ENCODE measurements at places on chromosomes 6 and 20. TPM values are rescaled to one million over a fixed set of nuclear protein-coding genes. Genes with fewer than 3 reads are reported as not detected.
A peak's percentile ranks its signal among the peaks of the same experiment; 100 is the strongest.

Gene C20orf204
- 0.59 TPM for total RNA-seq

Gene ZNF165
- 0.37 TPM for total RNA-seq

Gene MUC21
- not detected for total RNA-seq

Gene THBS2
- total RNA-seq = 0.16 TPM

Gene BMP6
- 0.05 TPM for total RNA-seq

Gene SLPI
- total RNA-seq = not detected

Gene SAMD3
- total RNA-seq = not detected

Gene UNC5CL
- total RNA-seq = 0.16 TPM

GRCh38 chr20:60806354-60806753 lies 445.7 kb upstream of the CDH4 start:
- DNase-seq = no peak

DNA sequence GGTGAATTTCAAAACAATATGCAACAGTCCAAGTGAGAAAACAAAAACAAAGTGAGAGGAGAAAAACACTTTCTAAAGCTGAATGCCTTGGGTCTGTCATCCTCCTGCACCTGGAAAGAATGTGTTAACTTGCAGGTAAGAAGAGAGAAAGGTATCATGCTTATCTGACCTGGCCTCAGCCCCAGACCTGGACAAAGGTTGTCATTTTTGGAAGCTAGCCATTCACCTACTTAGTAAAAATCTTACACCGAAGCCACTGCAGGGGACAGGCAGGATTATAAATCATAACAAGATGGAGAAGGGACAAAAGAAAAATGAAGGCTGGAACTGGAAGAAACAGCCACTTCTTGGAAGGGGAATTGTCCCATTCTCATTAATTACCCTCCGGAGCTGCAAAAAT lies 69.4 kb downstream of the GFOD1 start:
- DNase-seq = no peak

DNA sequence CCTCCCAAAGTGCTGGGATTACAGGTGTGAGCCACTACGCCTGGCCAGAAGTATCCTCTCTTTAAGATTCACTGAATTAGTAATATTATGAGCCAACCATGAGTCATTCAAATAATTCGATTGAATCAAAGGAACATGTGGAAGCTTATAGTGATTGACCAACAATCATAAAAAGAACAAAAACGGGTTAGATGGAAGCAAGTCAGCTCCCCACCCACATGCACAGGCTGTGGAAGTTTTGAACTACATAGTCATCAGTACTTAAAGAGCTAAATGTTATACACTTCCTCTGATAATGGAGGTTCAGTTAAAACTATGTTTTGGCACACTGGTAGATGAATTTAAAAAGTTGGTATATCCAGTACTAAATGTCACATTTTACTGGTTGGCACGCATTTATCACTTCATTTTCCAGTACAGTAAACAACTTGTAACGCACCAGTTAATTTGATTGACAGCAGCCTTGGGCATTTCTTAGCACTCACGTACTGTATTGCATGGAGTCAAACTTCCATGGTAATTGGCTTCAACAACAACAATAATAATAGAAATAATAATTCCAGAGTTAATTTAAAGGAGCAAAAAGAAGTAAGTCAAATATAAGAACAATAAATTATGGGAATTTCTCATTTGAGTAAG lies 1107.3 kb upstream of the MAP3K7 start:
- DNase-seq = no peak

DNA sequence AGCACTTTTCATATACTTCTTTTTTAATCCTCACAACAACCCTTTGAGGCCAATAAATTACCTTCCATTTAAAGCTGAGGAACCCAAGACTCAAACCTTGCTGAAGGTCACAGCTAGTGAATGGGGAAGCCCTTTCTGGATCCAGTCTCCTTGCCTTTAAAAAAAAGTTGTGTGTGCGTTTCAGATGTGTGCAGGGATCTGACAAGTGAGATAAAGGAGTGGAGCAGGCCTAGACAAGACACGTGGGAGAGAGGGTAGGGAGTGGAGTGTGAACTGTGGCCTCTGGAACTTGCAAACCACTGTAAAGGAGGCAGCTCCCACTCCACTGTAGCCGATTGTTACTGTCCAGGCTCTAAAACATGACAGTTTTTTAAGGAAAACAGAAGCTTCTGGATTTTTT lies 1.9 kb downstream of the KLHL32 start:
- no peak for DNase-seq

DNA sequence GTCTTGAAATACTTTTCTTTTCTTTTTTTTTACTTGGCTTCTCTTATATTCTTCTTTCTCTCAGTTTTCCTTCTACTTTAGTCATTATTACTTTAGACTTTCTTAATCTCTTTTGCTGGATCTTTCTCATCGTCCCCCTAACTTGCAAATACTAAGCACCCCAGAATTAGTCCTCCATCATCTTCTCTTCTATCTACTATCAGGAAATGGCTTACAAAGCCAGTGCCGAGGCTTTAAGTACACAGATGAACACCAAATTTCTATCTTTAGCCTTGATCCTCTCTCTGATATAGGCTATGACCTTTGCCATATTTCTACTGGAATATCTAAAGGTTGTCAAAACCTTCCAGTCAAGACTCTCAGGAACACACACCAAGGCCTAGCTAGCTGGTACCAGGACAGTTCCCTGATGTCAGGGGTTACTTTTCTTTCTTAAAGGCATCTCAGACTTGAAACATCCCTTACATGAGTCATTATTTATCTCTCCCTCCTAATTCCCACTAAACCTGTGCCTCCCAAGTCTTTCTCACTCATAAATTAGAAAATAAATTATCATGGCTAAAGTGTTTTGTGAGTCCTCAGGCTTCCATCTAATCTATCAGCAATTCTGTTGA lies 278.6 kb upstream of the TCF21 start:
- DNase-seq = no peak

DNA sequence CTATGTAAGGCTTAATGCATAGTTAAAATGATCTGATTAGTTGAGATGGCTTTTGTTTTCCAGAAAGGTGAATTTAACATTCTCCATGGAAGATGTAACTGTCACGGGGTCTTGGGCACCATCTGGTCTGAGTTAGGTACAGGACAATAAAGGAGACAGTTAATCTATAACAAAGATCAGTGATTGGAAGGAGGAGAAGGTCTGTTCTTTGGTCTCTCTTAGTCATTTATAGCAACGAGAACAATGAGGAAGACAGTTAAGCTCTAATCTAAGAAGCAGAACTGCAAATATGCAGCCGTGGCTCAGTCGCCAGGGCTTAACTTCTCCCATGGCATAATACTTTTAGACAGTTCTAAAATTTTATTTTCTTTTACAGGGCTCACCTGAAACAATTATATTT lies 405.5 kb upstream of the SULF2 start:
- no peak for DNase-seq

DNA sequence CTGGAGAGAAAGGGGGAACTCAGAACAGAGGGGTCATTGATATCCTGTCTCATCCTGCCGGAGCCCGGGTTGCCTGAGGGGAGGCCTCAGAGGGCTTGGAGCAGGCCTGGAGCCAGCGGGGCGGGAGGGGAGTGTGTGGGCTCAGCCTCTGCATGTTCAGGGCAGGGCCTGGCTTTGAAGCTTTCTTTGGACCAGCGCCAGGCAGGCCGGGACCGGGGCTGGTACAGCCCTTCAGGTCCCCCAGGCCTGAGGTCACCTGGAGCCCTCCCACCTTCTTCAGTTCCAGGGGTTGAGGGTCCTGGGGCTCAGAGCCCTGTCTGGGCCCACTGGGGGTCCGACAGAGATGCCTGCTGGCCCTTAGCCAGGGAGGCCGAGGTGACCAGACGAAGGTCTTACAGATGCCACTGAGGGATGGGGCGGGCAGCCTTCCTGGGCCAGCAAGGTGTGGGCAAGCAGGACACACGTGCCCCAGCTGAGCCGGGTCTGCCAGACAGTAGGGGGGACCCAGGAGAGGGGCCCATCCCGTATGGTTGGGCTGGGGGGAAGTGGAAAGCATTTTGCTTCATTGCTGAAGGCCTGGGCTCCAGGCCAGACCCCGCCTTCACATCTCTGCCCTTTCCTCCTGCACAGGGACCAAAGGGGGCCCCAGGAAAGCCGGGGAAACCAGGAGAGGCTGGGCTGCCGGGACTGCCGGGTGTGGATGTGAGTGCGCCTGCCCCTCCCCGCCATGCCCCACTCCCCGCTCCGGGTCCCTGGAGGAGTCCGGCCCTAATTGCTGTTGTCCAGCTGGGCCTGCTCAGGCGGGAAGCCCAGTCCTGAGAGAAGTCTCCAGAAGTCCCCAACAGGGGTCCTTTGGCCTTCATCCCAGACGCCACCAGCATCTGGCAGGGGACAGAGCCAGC lies 2.0 kb downstream of the COL9A3 start:
- DNase-seq = peak; percentile 75

DNA sequence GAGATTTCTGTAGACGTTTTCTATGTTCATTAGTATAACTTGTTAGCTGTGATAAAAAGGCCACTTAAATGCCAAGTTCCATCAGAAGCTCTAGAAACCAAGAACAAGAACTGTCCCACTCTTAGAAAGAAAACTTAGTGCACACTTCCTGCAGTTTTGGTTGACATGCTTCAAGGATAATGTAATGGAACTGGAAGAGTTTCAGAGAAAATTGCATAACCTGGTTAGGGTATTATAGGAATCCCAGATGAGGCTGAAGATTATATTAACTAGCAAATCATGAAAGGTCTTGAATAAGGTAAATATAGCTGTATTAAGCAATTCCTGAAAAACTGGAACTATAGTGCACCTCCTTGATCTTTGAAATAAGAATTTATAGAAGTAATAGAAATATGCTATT lies 1.8 kb upstream of the PHACTR2 start:
- DNase-seq = no peak

DNA sequence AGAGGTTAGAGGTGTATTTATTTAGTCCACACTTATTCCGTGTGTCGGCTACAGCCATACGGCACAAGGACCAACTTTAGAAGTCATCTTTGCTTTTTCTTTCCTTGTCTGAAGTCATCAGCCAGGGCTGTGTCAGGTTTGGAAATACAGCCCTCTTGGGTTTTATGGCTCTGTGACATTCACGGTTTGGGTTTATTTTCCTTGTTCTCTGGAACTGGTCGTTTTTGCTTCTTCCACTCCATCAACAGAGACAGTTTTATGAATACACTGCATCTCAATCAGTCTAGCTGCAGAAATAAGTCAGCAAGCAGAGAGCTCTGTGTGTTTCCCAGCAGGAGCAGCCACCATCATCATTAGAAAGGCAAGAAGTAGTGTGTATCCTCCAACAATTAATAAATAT lies 132.5 kb downstream of the TBC1D7 start:
- DNase-seq = no peak

GRCh38 chr6:110256366-110256765 lies 76.1 kb downstream of the CDC40 start:
- no peak for DNase-seq

DNA sequence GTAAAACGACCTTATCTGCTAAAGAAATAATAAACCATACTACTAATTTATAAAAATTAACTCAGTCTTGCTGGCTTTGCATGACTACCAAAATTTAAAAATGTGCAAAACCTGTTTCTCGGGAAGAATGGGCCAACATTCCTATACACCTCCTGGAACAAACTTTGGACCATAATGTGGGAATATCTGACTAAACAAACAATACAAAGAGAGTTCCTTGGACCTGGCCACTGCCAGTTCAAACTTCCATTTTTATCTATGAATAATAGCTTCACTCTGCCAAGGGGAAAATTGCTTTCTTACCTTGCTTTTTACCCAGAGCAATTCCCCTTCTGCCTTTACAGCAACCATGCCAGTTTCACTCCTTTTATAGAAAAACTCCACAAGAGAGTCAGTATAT lies 38.7 kb upstream of the POU5F1 start:
- DNase-seq = no peak
